Nephron progenitor cell (in vitro differentiated cells): ENCODE measurements at places on chromosomes 5 and 9.
A peak's percentile ranks its signal among the peaks of the same experiment; 100 is the strongest.

GRCh38 chr5:50328193-50328729 is 112.8 kb downstream of the EMB start:
- H3K27me3 ChIP-seq = no peaks in the 10 kb centered on the region
- H3K4me3 ChIP-seq = no peak overlapping the region
- no peaks in the 10 kb centered on the region for H3K36me3 ChIP-seq

DNA sequence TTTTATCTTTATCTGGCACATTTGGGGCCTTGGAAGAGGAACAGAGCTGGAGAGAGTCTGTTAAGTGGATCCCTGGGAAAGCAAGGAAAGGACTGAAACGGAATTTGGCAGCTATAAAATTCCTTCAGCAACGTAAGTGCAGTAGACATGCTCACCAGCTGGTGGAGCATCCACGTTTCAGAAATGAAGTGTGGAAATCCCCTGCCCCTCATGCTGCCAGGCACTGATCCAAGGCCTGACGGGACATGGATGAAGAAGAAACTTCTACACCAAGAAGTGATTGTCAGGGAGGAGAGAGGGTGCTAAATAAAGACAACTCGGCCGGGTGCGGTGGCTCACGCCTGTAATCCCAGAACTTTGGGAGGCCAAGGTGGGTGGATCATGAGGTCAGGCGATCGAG is 209.3 kb downstream of the ROR2 start:
- H3K27me3 ChIP-seq = peaks cover 4% of the 10 kb centered on the region
- H3K4me1 ChIP-seq = peaks cover 6% of the 10 kb centered on the region
- H3K4me3 ChIP-seq = no peak overlapping the region
- peaks cover 56% of the 10 kb centered on the region for H3K36me3 ChIP-seq

GRCh38 chr9:30534455-30534854 is 1850.0 kb upstream of the ACO1 start:
- no peaks in the 10 kb centered on the region for H3K4me1 ChIP-seq
- no peak for DNase-seq
- no peaks in the 10 kb centered on the region for H3K36me3 ChIP-seq
- no peak overlapping the region for H3K27ac ChIP-seq
- no peaks in the 10 kb centered on the region for H3K27me3 ChIP-seq

GRCh38 chr5:150599917-150600511 is 40.4 kb upstream of the SYNPO start:
- DNase-seq = no peak

DNA sequence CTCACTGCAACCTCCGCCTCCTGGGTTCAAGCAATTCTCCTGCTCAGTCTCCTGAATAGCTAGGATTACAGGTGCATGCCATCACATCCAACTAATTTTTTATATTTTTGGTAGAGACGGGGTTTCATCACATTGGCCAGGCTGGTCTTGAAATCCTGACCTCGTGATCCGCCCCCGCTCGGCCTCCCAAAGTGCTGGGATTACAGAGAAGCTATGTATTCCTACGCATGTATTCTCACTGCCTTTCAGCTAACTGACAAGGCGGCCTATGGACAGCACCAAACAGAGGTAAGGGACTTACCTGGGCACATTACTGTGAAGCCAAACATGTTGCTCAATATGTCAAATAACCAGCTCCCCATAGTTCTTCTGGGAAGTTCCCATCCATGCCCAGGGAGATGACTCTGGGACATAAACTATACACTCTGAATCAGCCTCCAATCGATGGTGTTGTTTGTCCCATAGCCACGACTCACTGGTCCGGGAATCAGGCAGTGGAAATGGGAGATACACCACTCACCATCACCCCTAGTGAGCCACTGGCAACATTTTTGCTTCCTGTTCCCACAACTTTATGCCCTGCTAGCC is 114.6 kb downstream of the SYK start:
- H3K4me3 ChIP-seq = no peak overlapping the region
- peaks cover 9% of the 10 kb centered on the region for H3K27me3 ChIP-seq
- H3K27ac ChIP-seq = no peak overlapping the region
- H3K36me3 ChIP-seq = no peaks in the 10 kb centered on the region
- no peaks in the 10 kb centered on the region for H3K4me1 ChIP-seq

DNA sequence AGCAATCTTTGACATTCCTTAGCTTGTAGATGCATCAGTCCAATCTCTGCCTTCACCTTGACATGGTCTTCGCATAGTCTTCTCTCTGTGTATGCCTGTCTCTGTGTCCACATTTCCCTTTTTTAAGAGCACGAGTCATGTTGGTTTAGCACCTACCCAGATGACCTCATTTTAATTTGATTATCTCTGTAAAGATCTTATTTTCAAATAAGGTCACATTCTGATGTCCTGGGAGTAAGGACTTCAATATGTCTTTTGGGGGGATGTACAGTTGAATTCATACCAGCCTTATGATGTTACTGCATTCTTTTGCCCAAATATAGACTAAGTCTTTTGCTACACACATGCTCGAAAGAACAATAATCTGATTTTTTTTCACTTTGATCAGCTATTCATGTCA is 6.9 kb downstream of the KCTD16 start:
- no peak overlapping the region for H3K27ac ChIP-seq
- peaks cover 7% of the 10 kb centered on the region for H3K27me3 ChIP-seq
- no peak overlapping the region for H3K4me3 ChIP-seq
- no peak for DNase-seq

- H3K36me3 ChIP-seq = no peaks in the 10 kb centered on the region
- DNase-seq = no peak
- H3K27ac ChIP-seq = no peak overlapping the region
- no peak overlapping the region for H3K4me3 ChIP-seq
- H3K27me3 ChIP-seq = no peaks in the 10 kb centered on the region
These were observed 50.1 kb downstream of the GNG10 start for GRCh38 chr9:111711548-111711947.

DNA sequence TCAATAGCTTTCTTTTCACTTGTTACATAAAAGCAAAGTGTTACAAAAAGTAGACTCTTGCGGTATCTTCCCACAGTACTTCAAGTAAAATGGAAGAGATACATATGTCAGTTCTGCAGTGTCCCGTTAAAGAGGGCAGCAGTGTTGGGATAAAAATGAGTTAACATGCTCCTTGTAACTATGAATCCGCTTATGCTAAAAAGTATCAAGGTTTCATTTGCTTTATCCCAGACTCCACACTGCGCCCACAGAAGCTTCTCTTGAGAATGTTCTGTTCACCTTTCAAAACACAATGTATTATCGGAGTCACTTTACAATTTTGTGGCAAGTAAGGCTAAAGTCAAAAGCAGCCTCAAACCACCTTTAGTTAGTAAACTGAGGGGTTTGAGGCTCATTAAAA is 790 bp downstream of the PTAR1 start:
- H3K27ac ChIP-seq = peak overlapping the region; percentile 99
- peaks cover 3% of the 10 kb centered on the region for H3K27me3 ChIP-seq
- peak overlapping the region; percentile 99 for H3K4me3 ChIP-seq
- peaks cover 38% of the 10 kb centered on the region for H3K4me1 ChIP-seq
- DNase-seq = no peak

GRCh38 chr9:35229779-35230143 is 68.0 kb downstream of the UNC13B start:
- no peak for DNase-seq
- no peak overlapping the region for H3K27ac ChIP-seq

DNA sequence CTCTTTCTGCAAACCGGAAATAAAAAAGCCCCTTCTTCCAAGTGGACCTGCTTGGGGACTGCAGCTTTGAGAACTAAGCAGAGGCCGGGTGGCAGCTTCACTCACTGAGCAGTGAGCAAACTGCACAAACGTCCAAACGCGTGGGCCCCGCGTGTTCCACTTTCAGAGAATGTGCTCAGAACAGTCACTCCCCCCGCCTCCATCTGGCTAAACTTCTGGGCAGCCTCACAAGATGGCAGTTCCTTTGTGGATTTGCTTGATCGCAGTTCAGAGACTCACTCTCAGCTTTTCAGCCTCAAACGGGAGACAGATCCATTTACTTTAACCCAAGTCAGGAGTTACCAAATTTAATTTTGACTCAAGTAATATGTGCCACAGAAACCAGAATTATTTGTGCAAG is 216.6 kb downstream of the TLE1 start:
- peaks cover 6% of the 10 kb centered on the region for H3K27me3 ChIP-seq
- no peaks in the 10 kb centered on the region for H3K36me3 ChIP-seq
- no peak overlapping the region for H3K27ac ChIP-seq
- peaks cover 15% of the 10 kb centered on the region for H3K4me1 ChIP-seq
- no peak for DNase-seq

DNA sequence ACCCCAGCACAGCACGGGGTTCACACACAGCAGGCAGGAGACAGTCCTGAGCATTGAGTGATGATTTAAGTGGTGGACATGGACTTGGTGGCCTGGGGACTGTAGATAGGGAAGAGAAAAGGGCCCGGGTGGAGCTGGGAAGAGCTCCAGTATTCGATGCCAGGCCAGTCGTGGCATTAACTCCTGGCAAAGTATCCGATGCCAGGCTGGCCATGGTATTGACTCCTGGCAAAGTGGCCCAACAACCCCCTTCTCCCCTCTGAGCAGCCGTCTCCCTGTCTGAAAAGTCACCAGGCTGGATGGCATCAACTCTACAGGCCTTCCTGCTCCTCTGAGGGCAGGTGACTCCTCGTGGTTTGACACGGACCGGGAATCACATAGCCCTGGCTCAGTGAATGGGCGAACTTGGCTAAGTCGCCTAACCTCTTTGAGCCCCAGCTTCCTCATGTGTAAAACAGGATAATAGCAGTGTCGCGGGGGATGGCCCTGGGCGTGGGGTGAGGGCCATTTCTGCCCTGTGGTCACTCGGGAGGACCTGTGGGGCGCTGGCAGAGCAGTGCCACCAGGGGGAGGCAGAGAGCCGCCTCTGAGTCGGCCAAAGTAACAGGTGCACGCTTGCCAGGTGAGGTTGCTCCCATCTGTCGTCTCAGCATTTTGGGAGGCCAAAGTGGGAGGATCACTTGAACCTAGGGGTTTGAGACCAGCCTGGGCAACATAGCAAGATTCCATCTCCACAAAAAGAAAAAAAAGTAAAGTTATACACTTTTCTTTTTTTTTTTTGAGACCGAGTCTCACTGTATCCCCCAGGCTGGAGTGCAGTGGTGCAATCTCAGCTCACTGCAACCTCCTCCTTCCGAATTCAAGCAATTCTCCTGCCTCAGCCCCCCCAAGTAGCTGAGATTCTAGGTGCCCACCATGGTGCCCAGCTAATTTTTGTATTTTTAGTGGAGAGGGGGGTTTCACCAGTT is 5.7 kb upstream of the SEC16A start:
- no peak overlapping the region for H3K27ac ChIP-seq
- peaks cover 19% of the 10 kb centered on the region for H3K4me1 ChIP-seq
- H3K4me3 ChIP-seq = no peak overlapping the region
- peak; percentile 86 for DNase-seq
- peaks cover 11% of the 10 kb centered on the region for H3K27me3 ChIP-seq

- H3K4me1 ChIP-seq = peaks cover 61% of the 10 kb centered on the region
- H3K27ac ChIP-seq = peak overlapping the region; percentile 70
- H3K36me3 ChIP-seq = peaks cover 12% of the 10 kb centered on the region
- H3K4me3 ChIP-seq = peak overlapping the region; percentile 89
- H3K27me3 ChIP-seq = no peaks in the 10 kb centered on the region
These were observed 1.1 kb downstream of the CNOT6 start for GRCh38 chr5:180495292-180495691.

DNA sequence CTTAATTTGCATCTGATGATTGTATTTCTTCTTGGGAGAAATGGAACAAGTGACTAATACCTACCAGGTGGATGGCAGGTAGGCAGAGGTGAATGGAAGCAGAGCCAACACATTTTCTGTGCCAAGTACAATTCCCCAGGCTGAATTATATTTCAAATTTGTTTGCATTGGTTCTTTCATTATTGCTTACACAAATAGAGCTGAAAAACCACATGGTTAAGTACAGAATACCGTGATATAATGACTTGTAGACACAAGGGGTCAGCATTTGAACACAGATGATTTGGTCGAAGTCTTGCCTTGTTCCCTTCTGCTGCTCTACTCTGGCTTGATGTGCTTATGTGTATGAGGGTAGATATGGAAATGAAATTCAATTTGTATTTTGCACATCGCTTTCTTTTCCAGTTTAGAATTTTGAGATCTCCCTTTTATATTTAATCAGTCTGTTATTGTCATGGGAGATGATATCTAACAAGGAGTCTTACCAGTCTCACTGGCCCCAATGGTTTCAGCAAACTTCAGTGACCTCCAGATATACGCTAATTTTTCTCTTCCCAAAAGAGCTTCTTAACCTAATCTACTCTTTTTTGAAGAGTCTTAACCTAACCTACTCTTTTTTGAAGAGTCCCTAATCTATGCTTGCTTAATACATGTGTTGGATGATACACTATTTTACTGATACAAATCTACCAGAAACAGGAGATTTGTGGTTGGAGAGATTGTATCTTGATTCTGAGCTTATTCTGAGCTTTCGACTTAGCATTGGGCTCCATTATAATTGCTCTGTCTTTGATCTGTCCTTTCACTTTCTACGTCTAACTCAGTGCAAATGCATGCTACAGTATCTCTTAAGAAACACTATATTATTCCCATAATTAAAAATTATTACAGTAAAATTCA is 88.1 kb downstream of the PCSK1 start:
- H3K4me3 ChIP-seq = no peak overlapping the region
- no peaks in the 10 kb centered on the region for H3K27me3 ChIP-seq
- H3K27ac ChIP-seq = no peak overlapping the region
- DNase-seq = no peak
- no peaks in the 10 kb centered on the region for H3K36me3 ChIP-seq

DNA sequence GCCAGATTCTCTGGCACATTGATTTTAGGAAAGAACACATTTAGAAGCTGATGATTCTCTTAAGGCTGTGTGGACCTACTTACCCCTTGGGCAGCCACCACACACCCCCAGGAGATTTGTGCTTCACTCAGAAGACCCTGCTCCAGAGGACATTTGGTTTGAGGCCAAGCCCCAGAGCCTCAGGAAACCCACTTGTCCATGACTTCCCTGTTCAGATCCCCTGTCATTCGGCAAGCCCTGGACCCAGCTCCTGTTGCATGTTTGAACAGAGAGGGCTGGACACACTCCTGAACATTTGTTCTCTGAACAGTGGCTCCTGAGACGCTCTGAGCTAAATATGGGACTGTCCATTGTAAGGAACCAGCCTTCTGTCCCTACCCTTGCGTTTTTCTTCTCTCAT is 82.1 kb downstream of the AMBP start:
- peaks cover 3% of the 10 kb centered on the region for H3K27me3 ChIP-seq
- no peak overlapping the region for H3K27ac ChIP-seq
- H3K4me1 ChIP-seq = peaks cover 26% of the 10 kb centered on the region
- DNase-seq = no peak
- peaks cover 28% of the 10 kb centered on the region for H3K36me3 ChIP-seq

- DNase-seq = no peak
- peak overlapping the region; percentile 57 for H3K27ac ChIP-seq
- H3K36me3 ChIP-seq = peaks cover 32% of the 10 kb centered on the region
These were observed 40.3 kb upstream of the LRRC70 start for GRCh38 chr5:62538017-62538942.

GRCh38 chr9:86488345-86488744 is 134.1 kb upstream of the TUT7 start:
- no peaks in the 10 kb centered on the region for H3K27me3 ChIP-seq
- H3K27ac ChIP-seq = peak overlapping the region; percentile 51
- no peaks in the 10 kb centered on the region for H3K36me3 ChIP-seq
- H3K4me3 ChIP-seq = no peak overlapping the region

DNA sequence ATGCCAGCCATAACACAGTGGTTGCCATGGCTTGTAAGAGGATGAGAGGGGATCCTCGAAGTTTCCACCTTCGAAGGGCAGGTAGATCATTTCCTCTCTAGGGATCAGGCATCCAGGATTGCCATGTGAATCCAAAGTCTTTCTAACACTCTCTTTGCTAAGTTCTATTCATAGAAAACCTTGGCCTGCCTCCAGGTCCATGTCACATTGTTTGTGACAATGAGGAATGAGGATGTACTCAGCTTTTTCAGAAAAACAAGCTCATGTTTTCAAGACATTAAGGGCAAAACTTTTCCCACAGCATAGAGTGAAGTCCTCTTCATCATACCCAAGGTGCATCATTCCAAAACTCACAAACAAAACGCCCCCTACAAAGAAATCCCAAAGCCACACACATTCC is 19.6 kb downstream of the ESM1 start:
- H3K36me3 ChIP-seq = peaks cover 4% of the 10 kb centered on the region
- H3K4me1 ChIP-seq = no peaks in the 10 kb centered on the region
- peaks cover 6% of the 10 kb centered on the region for H3K27me3 ChIP-seq
- no peak for DNase-seq
- no peak overlapping the region for H3K27ac ChIP-seq
